ENCODE measurements at places on chromosomes 5 and 9.

DNA sequence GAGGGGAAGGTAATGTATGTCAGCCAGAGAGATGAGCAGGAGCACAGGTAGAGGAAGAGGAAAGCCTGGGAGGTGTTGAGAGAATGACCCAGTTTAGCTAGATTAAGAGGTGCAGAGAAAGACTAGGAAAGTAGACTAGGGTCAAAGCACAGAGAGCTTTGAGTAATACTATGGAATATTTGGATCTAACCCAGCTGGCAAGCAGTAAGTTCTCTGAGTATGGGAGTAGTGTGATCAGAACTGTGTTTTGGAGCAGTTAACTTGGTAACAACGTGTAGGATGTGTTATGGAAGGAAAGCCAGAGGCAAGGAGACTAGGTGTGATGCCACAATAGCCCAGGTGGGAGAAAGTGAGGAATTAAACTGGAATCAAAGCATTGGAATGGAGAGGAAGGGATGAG is 84.9 kb upstream of the PTGER4 start:
- DNase-seq = no peak

- no peak for DNase-seq
Measured at GRCh38 chr9:87620731-87621322, 105.1 kb upstream of the CTSL start.

DNA sequence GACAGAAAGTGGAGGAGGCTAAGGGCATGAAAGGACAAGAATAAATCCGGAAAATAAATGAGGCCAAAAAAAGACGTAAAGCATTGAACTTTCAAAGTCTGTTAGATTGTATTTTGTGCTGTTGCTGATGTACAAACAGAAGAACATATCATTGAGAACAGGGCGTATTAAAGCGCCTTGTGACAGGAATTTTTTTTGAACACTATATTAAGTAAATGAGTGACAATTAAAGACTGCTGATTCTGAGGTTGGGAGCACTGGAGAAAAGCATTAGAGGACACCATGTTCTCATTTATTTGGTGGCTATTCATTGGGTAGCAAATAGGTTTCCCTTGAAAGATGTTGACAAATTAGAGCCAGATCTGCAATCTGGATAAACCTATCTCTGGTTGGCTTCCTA is 137.3 kb upstream of the SGCD start:
- DNase-seq = no peak

DNA sequence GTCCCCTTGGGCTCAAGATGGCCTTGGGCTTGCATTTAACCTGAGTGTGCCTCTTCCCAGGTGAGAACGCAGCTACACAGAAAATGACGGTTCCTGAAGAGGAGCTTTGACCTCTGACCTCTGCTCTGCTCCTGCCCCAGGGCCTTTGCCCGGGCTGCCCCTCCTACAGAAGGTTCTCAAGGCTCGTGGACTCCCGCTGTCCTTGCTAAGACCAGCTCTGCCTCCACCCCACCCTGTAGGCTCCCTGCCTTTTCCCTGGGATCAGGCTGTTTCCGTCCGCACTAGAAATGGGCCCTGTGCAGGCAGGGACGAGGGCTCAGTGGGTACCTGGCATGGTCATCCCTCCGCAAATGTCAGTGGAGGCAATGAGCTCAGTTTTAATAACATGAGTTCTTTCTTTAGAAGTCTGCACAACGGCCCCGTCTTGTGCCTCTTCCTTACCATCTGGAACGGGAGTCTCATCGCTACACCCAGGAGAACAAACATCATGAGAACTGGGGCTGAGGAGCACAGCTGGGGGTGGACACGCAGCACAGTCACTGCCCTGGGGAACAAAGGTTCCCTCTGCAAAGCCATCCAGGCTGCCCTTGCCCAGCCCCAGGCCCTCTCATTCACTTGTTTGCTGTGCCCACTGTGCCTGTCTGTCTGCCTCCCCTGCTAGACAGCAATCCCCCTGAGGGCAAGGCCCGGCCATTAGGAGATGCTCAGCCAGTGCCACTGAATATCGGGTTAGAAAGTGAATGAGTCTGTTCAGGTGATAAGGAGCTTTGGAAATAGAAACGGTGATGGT is 26.7 kb upstream of the LPCAT1 start:
- no peak for DNase-seq

DNA sequence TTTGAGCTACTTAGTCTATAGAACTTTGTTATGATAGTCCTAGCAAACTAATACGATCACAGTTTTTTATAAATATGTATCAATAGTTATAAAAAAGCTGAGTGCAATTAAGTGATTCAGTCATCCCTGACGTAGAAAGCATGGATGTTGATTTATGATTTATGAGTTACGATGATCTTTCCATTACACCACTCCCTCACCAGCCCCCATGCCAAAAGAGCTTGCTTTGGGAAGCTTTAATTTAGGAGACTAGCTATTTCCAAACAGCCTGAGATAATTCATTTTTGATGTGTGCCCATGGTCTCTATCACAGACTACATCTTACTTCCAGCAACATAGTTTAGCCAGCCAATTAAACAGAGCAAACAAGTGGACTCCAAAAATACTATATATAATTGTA is 256.8 kb downstream of the GABRG2 start:
- no peak for DNase-seq

DNA sequence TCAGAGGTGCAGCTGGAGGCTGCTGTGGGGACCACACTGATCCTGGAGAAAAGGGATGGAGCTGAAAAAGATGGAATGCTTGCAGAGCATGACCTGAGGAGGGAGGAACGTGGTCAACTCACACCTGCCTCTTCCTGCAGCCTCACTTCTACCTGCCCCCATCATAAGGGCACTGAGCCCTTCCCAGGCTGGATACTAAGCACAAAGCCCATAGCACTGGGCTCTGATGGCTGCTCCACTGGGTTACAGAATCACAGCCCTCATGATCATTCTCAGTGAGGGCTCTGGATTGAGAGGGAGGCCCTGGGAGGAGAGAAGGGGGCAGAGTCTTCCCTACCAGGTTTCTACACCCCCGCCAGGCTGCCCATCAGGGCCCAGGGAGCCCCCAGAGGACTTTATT is 5.9 kb upstream of the SLC6A7 start:
- DNase-seq = no peak

DNA sequence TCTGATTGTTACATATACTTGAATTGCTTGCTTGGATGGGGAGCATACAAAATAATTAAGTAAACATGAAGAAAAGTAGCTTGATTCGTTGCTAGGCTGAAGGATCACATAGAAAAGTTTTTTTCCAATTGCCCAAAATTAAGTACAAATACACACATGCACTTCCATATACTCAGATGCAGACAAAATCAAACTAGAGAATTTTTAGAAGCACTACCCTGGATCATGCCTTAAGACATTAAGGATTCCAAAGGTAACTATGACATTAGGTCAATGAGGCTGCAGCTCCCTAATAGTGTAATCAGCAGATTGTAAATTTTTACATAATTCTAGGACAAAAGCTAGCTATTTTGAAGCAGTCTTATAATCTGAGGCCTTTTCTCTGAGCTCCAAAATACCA is 216.9 kb upstream of the TMEM161B start:
- DNase-seq = no peak

- DNase-seq = no peak
Measured at GRCh38 chr5:117892360-117892759, 1096.0 kb downstream of the DTWD2 start.

GRCh38 chr9:6843742-6844141 is 86.0 kb downstream of the KDM4C start:
- DNase-seq = no peak

DNA sequence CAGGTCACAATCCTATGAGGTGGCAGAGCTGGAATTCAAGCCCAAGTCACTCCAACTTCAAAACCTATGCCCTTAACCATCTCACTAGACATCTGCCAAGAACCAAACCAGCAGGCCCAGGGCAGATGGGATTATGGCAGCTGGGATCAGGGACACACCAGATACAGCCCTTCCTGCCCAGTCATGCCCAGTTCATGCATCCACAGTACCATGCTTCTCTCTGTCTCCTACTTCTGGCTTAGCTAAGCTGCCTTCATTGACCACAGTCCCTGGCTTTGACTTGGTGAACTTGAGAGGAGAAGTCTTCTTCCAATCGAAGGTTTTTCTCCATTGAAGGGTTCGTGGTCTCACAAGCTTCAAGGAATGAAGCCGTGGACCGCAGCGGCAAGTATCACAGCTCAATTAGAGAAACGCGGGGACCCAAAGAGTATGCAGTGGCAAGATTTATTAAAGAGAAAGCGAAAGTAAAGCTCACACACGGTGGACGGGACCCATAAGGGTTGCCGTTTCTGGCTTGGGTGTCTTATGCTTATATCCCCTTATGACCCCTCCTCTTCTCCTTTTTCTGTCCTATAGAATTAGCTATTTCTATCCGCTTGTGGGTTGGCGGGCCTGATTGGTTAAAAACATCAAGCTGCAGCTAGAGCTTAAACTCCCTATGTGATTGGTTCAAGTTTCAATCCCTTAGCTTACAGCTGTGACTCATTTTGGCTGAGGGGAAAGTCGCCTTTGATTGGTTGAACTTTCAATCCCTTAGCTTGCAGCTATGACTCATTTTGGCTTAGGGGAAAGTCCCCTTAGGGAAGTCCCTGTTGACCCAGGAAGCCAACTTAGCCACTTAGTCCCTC is 101.2 kb downstream of the TRIM36 start:
- DNase-seq = peak; percentile 6

- no peak for DNase-seq
Measured at GRCh38 chr5:175572886-175573285, 85.0 kb upstream of the HRH2 start.

DNA sequence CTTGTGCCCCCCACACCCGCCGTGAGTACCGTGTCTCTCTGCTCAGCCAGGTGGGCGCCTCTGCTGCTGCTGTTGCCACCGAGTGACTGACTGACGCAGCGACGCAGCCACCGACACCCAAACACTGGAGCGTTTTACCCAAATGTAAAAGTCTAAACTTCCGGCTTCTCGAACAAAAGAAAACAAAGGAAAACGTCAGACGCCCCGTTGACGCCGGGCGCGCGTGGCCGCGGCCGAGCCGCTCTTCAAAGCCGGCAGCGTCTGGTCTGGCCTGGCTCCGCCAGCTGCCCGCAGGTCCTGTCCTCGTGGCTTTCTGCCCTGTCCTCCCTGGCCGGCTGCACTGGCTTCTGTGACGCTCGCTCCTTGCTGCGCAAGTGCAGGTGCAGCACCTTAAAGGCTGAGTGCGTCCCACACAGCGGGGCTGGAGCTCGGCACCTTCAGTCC is 41.4 kb upstream of the CLPTM1L start:
- DNase-seq = peak; percentile 59

DNA sequence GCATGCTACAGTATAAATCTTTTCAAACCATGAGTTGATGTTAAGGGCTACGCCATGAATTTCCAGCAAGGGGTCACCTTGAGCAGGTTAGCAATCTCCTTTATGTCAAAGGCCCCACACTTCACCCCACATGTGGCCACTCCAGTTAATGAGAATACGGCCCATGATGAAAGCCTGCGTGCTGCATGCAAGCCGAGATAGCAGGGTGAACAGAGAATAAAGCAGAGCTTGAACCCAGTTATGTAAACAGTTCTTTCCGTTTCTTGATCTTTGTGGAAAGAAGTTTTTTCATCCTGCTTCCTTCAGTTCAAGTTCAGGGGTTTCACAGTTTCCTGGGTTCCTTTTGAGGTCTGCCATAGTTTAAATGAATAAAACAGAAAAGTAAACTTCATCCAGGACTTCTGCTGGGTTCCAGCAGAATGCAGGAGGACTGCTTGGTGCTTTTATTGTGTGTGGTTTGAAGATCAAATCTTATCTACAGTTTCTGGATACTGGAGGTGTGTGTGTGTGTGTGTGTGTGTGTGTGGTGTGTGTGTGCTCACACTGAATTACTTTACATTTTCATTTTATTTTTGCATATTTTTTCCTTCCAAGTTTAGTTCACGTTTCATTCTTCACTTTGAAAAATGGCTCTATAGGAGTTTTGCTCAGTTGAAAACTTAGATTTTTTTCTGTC is 87.1 kb downstream of the HMHB1 start:
- no peak for DNase-seq

DNA sequence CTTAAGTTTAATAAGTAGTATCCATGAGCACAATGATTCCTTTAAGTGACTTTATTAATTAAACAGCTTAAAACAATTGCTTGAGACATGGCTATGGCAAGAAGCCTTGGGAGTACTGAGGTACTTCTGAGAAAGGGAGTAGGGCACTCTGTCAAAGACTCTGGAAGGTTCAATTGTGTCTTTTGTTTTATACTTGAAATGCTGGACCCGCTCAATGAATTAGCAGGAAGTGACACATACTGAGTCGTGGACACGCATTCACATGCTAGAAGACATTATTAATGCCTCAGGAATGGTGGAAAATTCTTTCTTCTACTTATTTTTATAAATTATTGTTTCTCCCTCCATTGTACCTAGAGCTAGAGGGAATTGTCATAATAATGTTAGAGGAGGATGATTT is 347.3 kb upstream of the ZNF608 start:
- peak; percentile 93 for DNase-seq

DNA sequence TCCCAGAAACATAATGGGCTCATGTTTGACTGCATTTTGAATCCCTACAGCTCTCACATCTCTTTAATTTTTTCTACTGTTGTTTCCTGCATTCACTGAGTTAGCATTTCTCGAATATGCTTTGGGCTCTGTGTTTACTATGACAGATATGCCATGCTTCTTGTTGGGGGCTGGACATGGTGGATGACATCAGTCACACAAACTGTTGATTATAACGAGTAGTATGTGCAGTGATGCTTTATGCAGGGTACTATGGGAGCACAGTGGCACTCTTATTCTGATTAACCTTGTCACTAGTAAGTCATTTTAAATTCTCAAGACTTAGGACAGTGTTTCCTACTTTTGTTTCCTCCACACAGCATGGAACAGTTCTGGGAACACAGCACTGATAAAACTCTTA is 295.4 kb upstream of the ZNF608 start:
- DNase-seq = no peak

- DNase-seq = no peak
Measured at GRCh38 chr5:147483188-147483790, 26.6 kb downstream of the DPYSL3 start.

DNA sequence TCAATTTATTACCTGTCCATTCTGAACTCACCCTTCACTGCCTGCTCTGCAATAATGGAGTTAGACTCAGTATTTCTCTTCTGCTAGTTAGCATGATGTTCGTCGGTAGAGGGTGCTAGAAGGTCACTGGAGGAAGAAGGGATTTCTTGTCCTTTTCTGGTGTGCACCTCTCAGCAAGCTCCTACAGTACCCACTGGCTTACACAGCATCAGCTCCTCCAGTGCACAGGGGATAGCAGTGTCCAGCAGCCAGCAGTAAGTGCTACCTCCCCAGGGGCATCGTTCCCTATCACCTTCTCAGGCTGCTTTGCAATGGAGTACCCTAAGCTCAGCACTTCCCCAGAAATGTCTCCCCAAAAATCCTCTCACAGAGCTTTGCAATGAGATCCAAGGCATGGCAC is 45.9 kb upstream of the APC start:
- DNase-seq = no peak

GRCh38 chr9:8677741-8678140 is 878.2 kb upstream of the DMAC1 start:
- DNase-seq = no peak

DNA sequence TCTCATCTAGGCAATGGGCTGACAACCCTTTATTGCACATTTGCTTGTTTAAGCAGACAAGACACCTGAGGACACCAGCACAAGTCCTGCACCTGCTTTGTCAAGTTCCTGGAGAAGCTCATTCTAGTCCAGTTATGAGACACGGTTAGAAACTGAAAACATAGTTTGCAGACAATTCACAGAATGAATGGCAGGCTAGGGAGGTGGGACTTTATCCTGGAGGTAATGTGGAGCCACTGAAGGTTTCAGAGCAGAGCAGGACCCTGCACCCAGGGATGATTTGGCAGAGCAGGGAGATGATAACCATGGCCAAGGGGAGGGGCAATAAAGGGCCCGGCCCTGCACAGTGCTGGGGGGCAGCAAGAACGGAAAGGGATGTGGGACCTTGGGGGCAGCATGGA is 50.7 kb upstream of the SLC25A51 start:
- no peak for DNase-seq

GRCh38 chr5:77491783-77492652 is at the start of gene WDR41:
WDR41 (minus strand) TSS chr5:77492316; CDS start chr5:77492220, 96 bp downstream.
- DNase-seq = peak; percentile 87
